ENCODE measurements at places on chromosomes 3 and 15.

DNA sequence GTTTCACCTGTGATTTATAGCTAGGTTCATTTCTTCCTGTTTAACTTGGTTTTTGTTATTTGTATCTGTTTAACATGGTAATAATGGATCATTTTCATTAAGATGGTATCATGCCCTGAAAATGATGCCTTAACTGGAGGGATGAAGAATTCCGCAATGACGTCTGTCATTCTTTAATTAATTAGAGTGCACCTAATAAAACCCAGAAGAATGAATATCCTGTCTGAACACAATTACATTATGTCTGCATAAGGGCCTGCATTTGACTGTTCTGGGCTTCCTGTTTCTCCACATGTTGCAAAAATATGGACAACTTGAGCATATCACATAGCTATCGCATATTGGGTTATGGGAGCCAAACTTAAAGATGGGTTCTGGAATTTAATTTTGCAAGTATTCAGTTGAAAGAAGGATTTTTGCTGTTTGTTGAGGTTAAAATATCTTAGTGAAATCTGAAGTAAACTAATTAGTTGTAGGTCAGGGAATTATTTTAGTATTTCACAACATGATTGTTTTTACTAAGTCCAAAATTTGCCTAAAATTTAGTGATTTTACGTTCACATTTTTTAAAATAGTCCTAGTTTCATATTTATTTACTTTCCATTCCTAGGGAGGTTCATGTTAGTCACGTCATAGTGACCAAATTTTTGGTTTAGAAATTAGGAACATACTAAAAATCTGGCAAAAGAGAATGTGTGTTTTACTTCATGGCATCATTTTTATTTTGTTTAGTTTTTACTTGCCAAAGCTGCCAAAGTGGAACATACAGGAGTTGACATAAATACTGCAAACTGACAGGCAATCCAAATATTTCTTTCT is 321.0 kb upstream of the TGFBR2 start:
- no peak for DNase-seq

DNA sequence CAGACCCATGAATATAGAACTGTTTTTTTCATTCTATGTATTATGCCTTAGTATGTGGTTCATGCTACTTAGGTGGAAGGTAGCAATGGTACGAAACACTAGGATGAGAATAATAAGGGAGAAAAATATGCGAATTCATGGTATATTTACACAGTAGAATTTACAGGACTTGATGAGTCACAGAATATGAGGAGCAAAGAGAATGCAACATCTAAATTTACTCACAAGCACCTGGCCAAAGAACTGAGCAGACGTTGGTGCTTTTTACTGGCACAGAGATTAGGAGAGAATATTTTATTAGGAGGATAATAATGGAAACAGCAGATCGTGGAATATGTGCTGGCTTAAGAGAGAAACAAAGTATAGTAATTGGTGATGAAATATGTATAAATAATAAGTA is 785.4 kb upstream of the ROBO1 start:
- no peak for DNase-seq

DNA sequence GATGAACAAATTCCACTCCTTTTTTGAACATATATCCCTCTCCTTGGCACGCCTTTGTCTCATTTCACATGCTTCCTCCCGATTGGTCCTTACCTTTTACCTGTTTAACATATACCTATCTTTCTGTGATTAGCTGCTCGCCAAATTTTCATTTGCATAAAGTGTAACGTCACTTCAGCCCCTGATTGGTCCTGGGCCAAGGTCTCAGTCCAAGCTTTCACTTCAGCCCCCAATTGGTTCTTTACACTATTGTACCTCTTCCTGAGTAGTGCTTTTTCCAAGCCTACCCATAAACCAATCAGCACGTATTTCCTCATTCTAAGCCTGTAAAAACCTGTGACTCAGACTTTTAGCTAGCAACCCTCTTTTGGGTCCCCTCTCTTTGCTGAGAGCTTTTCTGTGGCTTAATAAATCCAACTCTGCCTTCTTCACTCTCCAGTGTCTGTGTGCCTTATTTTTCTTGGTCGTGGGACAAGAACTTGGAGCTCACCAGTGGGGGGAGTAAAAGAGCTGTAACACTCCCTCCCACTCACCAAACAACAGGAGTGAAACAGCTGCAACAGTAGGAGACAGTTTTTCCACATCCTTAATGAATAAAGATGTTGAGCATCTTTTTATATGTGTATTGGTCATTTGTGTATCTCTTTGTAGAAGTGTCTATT is 584 bp upstream of the XCR1 start:
- no peak for DNase-seq

DNA sequence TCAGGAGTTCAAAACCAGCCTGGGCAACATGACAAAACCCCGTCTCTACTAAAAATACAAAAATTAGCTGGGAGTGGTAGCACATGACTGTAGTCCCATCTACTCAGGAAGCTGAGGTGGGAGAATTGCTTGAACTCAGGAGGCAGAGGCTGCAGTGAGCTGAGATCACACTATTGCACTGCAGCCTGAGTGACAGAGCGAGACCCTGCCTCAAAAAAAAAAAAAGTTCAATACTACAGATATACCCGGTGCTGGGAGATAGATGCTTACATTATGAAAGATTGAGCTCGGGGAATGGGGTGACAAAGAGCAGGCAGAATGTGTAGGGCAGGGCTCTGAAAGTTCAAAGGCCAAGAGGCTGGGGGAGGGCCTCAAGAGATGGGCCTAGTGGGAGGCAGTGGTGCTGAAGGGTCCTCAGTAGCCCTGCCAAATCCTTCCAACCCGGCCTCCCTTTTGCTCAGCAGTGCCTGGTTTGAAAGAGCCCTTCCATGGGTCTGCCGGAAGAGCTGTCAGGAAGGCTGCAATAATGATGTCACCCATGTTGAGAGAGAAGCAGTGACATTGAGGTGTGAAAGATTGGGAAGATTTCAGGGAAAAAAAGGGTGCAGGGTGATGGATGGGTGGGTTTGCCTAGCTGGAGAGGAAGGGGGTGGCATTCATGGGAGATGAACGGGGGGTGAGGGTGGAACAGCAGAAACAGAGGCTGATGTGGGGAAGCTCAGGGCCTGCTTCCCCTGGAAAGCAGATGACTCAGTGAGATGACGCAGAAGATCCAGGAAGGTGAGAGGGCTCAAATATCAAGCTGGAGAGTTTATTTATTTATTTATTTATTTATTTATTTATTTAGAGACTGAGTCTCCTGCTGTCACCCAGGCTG is 20.0 kb upstream of the IREB2 start:
- no peak for DNase-seq

DNA sequence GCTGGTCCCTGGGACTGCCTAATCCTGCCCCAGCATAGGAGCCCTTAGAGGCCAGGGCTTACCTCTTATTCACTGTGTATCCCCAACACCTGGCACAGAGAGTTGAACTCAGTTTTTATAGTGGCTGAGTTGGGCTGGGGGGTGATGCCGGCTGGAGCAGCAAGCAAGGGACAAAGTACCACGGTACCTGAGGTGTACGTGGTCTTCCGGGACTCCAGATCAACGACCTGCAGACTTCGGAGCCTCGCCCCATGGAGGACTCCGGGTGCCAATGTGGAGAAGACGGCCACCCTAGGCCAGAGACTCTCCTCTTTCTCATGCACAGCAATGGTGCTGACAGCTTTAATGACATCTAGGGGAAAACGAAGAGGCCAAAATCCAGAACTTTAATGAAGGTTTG is 8.1 kb downstream of the WDR73 start:
- DNase-seq, result no peak

DNA sequence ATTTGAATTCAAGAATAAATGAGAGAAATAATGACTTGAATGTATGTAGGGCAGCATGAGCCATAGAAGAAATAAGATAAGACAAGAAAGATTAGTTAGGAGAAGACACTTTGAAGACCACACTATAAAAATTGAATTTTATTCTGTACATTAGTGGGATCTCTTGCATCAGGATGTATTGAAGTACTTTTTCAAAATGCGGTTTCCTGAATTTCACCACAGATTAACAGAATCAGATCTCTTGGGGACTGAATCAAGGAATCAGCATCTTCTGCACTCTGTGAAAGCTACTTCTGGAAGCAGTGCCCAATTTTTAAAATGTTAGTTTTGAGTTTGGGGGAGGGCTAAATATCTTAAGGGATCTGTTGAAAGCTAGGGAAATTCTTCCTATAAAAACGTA is 763.9 kb upstream of the GOLIM4 start:
- DNase-seq, result no peak

- DNase-seq, result no peak
Observed at GRCh38 chr3:126135071-126135405, 45.3 kb downstream of the ALDH1L1 start.

DNA sequence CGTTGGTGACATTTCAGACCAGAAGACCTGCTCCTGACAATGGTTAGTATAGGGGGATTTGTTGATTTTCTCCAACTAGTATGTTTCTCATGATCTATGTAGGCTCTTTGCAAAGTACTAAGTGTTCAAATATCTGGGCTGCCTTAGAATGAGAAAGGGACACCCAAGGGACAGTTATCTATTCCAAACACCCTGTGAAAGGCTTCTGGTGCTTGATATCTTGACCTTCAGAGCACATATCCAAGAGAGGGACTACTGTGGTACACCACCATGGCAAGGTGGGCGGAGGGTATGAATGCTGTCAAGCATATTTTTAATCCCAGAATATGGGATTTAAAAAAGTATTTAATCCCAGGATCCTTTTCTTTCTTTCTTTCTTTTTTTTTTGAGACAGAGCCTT is 1.1 kb downstream of the FANCD2OS start:
- DNase-seq, result no peak

- no peak for DNase-seq
Observed at GRCh38 chr3:16260046-16260445, 4.7 kb downstream of the DPH3 start.

DNA sequence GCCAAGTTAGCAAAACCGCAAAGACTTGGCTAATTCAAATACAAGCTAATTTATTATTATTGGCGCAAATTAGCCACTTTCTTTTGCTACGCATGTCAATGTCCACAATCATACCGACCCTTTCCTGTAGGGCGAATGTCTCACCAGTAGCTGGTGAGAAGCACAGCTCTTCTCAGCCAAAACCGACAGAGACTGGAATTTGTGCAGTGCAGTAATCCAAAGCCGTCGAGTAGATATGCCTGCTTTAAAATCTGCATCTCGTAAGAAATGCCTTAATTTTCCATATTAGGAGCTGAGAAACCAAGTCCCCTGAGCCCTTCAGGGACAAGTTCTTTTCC is 614 bp upstream of the MINDY2 start:
- no peak for DNase-seq

DNA sequence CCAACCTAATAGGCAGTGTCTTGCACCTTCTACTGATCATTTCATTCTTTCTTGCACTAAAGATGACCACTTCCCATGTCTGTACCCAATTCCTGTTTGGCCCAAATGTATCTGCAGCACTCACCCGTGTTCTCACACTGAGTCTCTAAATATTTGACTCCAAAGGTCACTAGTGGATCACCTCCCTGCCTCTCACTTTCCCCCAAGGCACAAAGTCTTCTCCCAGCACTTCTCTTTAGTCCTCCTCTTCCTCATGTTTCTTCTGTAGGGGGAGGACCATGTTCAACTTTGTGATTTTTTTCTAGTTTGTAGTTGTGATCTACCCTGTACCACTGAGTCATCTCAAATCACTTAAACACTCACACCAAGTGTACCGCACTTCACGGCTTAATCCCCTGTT is 13.9 kb downstream of the NR1I2 start:
- no peak for DNase-seq

DNA sequence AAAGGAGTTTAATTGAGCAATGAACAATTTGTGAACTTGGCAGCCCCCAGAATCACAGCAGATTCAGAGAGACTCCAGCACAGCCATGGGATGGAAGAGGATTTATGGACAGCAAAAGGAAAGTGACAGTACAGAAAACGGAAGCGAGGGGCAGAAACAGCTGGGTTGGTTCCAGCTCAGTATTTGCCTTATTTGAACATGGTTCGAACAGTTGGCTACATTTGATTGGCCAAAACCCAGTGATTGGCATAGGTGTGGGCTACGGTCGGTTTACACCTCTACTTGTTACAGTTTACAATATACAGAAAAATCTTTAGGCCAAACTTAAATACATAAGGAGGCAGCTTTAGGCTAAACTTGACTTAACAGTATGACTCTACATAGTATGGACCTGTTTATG is 9.7 kb upstream of the MAP3K13 start:
- DNase-seq, result no peak
